Tracheal epithelial cell (primary cell): ENCODE measurements at places on chromosomes 11 and 22. TPM values are rescaled to one million over a fixed set of nuclear protein-coding genes. Genes with fewer than 3 reads are reported as not detected.

The OR52A1 gene
- under 0.01 TPM in 1 of 2 replicates, not detected in the other for total RNA-seq

The KCNK4 gene
- not detected in 2 replicates for total RNA-seq

The FADS1 gene
- 40.2 and 79.7 TPM in 2 replicates for total RNA-seq

The PRR33 gene
- total RNA-seq, result not detected in 2 replicates

The CD3E gene
- not detected in 2 replicates for total RNA-seq
